Fibroblast of skin of left biceps (primary cell): ENCODE measurements at places on chromosomes 6 and 20.
A peak's percentile ranks its signal among the peaks of the same experiment; 100 is the strongest.

- DNase-seq: no peak
Measured at GRCh38 chr6:21604081-21604480, 10.5 kb downstream of the SOX4 start.

GRCh38 chr6:19845266-19846041 lies 8.3 kb downstream of the ID4 start:
- no peak for DNase-seq

GRCh38 chr6:160357088-160357487 lies 8.9 kb downstream of the SLC22A3 start:
- no peak for DNase-seq

GRCh38 chr6:154306696-154307095 lies 49.9 kb downstream of the IPCEF1 start:
- no peak for DNase-seq

DNA sequence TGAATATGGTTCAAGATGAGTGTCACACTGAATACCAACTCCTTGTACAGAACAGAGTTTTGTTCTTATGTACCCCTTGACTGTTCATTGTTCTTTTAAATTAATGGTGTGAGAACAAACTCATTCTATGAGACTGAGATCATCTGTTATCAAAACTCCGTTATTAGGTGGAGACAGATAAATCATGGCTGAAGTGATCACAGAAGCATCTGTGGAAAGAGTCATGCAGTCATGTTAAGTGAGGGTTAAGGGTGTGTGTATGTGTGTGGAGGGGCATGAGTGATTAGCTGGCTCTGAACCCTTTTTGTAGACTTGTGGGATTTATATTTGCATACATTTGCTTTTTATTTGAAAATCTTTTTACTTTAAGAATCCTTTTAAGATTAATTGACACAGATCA lies 24.7 kb downstream of the ADGRG6 start:
- no peak for DNase-seq

DNA sequence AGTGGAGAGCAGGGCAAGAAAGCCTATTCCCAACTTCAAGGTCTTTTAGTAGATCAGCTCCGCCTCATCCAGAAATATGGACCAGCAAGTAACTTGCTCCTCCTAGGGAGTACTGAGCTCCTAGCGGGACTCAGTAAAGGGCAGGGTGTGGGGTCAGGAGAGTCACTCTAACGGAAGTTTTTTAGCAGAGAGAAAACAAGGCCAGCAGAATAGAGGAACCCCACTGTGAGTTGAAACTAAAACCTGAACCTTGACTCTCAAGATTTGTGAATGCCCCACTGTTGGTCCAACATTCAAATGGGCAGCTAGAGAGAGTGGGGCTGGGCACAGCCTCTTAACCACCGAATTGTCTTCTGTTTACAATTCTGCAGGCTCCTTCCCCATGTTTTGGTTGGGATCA lies 244.8 kb downstream of the FARS2 start:
- no peak for DNase-seq

DNA sequence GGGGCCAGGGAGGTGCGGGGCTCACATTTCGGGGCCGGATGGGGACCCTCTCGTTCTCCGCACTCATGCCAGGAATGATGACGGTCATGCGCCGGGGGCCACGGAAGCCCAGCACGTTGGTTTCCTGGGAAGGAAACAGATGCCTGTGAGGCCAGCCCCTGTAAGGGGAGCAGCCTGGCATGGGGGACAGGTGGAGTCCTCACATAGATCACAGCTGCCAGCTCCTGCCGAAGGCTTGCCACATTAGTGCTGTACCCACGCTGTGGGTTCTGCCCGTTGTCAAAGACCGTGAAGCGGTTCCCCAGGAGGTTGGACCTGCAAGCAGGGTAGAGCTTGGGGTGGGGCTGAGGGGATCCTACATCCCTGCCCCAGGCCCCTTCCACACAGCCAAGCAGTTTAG lies 6.7 kb upstream of the TEAD3 start:
- no peak for DNase-seq

DNA sequence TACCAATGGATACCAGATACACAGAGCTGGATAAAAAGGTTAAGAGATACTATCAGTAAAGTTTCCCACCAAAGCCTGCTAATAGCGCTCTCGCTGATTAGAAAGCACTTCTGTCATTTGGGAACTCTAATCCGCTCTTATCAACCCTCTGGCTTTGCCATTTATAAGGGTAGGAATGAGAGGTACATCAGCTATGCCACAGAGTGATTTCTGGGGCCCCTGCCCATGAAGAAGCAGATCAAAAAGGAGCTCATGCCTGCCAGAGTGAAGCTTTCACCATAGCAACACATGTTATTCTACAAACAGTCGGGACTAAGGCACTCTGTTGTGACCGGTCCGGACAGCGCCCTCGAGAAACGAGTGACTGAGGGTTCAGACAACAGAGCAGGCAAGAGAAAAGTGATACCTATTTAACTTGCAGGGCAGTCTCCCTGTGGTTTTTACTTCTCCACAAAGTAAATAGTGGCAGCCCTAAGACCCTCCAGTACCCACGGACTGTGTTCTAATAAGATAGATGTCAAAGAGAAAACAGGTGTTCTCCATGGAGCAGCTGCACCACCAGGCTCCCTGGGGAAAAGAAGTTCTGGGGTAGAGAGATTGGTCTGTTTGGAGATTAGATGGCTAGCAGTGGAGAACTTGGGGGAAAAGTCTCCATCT lies 5.6 kb downstream of the TRAM2 start:
- DNase-seq: no peak

GRCh38 chr6:71153755-71154325 lies 134.8 kb upstream of the OGFRL1 start:
- no peak for DNase-seq

GRCh38 chr6:27532820-27533538 lies 60.1 kb upstream of the ZNF184 start:
- DNase-seq: no peak

DNA sequence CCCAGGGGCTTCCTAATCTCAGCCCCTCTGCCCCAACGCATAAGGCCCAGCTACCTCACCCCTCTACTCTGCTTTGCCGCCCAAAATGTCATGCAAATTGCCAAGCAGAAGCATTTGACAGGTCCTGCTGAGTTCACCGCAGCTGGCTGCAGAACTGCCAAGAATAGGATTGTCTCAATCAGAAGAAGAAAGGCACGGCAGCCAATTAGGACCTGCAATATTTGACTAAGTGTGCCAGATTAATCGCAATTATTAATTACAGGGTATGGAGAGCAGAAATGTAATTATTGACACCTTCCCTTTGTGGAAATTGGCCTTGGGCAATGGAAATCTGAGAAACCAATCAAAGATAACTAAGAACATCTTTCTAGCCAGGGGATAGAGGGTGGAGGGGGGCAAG lies 318.6 kb downstream of the LRFN2 start:
- no peak for DNase-seq

GRCh38 chr6:135842618-135843392 lies 8.7 kb upstream of the PDE7B start:
- no peak for DNase-seq

GRCh38 chr6:35919085-35919826 lies 1.6 kb downstream of the SRPK1 start:
- no peak for DNase-seq

GRCh38 chr6:139778106-139778505 lies 403.7 kb upstream of the CITED2 start:
- no peak for DNase-seq

- no peak for DNase-seq
Measured at GRCh38 chr6:56682635-56683034, 39.9 kb upstream of the DST start.

DNA sequence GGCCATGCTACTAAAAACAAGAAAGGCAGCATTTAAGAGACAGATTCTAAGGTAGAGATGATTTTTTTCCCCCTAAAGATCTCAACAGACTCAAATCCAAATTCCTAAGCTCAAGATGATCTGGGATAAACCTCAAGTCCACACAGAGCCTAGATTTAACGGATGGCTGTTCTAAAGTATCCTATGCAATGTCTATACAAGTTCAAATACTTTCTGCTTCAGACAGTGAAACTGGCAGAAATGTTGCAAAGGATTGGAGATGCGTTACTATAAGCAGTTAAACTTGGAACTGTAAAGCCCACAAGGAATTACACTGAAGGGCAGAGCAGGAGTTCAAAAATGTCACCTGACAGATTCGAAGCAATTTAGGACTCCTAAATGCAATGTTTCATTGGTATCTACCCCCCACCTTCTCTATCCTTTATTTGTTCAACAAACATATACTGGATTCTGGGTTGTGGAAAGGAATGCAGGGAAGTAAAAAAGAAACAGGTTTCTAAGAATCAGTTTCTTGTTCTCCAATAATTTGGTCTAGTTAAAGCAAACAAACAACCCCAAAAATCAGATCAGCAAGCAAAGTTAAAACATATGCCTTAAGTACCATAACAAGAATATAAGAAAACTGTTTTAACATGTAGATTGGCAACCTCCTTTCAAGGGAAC lies 1.6 kb downstream of the DNAAF9 start:
- no peak for DNase-seq

- DNase-seq: no peak
Measured at GRCh38 chr6:111430605-111431376, 52.2 kb downstream of the REV3L start.

DNA sequence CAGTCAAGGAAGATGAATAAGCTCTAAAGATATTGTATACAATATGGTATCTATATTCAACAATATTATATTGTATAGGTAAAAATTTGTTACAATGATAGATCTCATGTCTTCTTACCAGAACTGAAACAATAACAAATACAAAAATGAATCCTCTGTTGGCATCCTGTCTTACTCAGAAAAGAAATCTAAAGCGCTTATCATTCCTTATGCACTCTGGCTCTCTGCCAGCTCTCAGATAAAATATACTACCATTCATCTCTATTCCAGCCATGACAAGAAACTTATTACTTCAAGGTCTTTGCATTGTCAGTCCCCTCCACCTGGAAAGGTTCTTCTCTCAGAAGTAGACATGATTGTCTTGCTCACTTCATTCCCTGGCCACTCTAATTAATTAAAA lies 138.6 kb downstream of the THEMIS start:
- no peak for DNase-seq

- DNase-seq: no peak
Measured at GRCh38 chr6:28371706-28372451, 22.1 kb downstream of the ZKSCAN3 start.

DNA sequence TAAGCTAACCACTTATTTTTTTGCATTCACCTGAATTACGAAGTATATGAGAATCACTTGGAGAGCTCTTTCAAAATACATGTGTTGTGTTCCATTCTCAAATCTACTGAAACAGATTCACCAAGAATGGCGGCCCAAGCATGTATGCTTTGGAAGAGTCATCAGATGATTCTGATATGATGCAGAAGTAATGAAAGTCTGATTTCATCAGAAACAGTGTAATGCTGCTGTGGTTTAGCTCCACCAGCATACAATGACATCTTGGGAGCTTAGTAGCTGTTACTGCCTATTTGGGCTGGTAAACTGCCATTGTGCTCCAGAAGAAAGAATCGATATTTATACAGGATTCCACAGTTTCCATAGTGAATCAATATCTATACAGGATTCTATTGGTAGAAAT lies 52.9 kb downstream of the UBR2 start:
- no peak for DNase-seq

DNA sequence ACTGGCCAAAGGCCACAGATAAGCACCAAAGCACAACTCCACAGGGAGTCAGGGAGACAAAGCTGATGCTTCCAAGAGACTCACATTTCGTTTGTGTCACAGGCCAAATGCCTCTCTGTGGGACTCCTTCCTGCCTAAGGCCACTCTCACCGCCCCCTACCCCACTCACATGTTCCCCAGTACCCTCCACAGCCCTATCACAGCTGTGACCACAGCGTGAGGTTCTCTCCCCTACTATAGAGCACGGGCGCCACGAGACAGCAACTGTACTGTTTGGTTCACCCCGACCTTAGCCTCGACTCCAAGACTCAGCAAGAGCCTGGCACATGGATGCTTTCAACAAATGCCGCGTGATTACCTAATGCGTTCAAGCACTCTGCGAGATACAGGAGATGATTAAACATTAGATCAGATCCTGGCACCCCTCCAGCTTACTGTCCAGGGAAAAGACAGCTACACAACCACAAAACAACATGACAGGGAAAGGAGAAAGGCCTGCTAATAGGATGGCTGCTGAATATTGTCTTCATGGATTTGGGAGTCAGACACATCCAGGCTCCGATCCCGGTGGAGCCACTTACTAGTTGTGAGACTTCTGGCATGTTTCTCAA lies 105.5 kb downstream of the AGPAT4 start:
- peak; percentile 94 for DNase-seq

GRCh38 chr20:22385602-22386305 lies 198.6 kb downstream of the FOXA2 start:
- DNase-seq: no peak

- DNase-seq: no peak
Measured at GRCh38 chr6:151948002-151948743, 140.7 kb downstream of the ESR1 start.

GRCh38 chr20:46774943-46775560 lies 65.6 kb downstream of the SLC2A10 start:
- no peak for DNase-seq

DNA sequence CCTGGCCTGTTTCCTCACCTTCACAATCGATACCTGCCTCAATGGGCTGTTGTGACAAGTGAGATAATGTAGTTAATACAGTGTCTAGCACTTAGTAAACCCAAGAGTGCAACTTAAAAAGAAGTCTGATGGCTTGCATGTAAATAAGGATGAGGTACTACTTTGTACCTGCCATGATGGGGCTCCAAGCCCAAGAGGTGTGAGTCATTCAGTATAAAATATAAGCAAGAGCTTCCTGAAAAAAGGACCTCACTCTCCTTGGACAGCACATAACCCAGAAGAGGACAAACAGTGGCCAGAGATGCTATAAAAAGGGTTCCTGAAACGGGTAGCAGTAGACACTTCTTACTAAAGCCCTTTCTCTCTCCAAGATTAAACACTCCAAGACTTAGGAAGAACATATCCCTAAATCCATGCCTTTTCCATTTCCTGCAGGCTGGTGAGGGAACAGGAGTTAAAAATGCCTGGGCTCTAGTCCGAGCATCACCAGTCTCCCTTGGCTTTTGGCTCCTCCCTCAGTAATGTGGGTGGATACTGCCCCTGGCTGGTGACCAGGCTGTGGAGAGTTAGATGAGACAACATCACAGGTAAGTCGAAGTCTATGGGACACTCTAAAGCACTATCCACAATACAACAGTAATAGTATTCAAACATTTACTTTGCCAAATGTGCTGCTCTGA lies 4.3 kb downstream of the UBE2V1 start:
- DNase-seq: no peak

GRCh38 chr6:160043784-160044183 lies 74.9 kb downstream of the IGF2R start:
- no peak for DNase-seq

DNA sequence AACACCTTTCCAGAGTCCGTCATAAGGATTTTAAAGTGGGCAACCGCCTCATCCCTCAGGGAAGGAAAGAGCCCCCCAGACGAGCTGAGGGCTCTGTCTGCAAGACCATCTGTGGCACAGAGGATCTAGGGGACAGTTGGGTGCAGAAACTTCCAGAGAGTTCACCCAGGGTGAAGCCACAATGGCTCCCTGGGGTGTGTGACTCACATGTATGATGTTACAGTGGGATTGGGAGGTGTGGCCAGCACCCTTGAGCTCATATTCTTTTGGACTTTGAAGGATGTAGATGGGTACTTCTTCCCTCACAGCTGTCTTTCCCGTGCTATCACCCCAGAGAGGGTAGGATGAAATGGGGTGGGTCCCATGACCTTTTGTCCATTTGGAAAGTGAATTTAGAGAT lies 95.5 kb downstream of the NCR2 start:
- DNase-seq: no peak

- DNase-seq: no peak
Measured at GRCh38 chr6:155454471-155454870, 1.2 kb downstream of the NOX3 start.
